Mesenteric fat pad (tissue), 1 donor: ENCODE measurements at places on chromosomes 3 and 15.

- no peak for DNase-seq
Observed at GRCh38 chr15:89761929-89762328, 10.9 kb upstream of the MESP1 start.

DNA sequence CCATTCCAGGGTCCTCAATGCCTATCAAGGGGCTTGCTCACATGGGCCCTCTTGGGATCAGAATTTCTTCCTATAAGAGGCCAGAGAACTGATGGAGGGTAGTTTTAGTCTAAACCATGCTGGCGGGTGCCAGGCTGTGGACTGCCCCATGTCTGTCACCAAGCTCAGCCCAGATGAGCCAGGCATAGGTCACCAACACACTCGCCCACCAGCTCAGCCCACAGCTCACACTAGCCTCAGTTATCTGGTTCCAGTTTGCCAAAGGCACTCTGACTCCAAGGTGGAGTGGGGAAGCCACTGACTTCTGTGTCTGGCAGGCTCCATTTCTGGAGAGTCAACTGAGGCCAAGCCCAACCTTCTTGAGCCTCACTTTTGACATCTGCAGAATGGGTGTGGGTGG is 50.7 kb upstream of the INSYN1 start:
- DNase-seq, result no peak

- peak; percentile 86 for DNase-seq
Observed at GRCh38 chr3:14913926-14914778, 33.2 kb upstream of the NR2C2 start.

- DNase-seq, result no peak
Observed at GRCh38 chr3:10602769-10603768, 97.7 kb upstream of the ATP2B2 start.

DNA sequence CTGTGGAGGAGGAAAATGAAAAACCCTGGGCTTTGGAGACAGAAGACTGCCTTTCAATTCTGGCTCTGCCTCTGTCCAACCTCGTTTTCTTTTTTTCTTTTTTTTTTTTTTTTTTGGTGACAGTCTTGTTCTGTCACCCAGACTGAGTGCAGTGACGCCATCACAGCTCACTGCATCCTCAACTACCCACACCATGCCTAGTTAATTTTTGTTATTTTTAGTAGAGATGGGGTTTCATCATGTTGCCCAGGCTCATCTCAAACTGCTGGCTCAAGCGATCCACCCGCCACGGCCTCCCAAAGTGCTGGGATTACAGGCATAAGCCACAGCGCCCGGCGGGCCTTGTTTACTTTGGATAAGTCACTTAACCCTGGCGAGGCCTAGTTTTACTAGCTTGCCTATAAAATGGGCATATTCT is 66.3 kb upstream of the SLC25A26 start:
- DNase-seq, result no peak

DNA sequence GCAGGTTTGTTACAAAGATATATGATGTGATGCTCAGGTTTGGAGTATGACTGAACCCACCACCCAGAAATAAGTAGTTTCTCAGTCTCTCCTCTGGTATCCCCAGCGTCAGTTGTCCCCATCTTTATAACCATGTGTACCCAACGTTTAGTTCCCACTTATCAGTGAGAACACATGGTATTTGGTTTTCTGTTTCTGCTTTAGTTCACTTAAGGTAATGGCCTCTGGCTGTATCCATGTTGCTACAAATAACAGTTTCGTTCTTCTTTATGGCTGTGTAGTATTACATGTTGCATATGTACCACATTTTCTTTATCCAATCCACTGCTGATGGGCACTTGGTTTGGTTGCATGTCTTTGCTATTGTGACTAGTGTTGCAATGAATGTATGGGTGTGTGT is 132.3 kb downstream of the LMLN start:
- no peak for DNase-seq

DNA sequence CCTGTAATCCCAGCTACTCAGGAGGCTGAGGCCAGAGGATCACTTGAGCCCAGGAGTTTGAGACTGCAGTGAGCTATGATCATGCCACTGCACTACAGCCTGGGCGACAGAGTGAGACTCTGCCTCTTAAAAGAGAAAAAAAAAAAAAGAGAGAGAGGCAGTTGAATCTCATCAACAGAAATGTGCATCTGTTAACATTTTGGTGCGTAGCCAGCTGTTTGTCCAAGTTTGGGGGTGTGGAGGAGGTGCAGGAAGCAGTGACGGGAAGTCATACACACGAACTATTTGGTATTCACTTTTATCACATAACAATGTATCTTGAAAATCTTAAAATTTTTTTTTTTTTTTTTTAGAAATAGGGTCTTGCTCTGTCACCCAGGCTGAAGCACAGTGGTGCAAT is 18.2 kb upstream of the CEMIP start:
- DNase-seq, result no peak

- no peak for DNase-seq
Observed at GRCh38 chr3:185399737-185400667, 37.1 kb downstream of the MAP3K13 start.
